IMR-90 (cell line): ENCODE measurements at places on chromosomes 13 and 19. TPM values are rescaled to one million over a fixed set of nuclear protein-coding genes. Genes with fewer than 3 reads are reported as not detected.
A peak's percentile ranks its signal among the peaks of the same experiment; 100 is the strongest.

- peak; percentile 30 for DNase-seq
Observed at GRCh38 chr19:18915639-18916038, 3.5 kb downstream of the COPE start.

- no peak for DNase-seq
Observed at GRCh38 chr13:43268632-43269031, 245.2 kb downstream of the DNAJC15 start.

The MUC16 gene
- not detected in 2 replicates for total RNA-seq

DNA sequence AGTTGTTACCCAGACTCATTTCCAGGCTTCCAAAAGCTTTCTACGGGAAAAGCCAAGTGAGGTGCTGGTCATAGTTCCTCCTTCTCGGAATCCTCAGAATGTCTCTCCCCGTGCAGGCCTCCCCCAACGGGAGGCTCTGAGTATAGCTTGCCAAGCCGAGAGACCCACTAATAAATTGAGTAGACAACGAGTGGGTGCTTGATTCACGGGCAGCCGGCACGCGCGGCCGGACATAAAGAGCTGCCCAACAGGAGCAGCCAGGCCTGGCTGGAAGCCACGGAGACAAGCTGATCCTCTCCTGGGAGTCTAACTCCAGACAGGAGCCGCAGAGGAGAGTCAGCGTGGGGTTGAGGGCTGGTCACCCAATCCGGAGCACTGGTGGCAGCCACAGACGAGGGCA lies 43.4 kb upstream of the MEDAG start:
- no peak for DNase-seq

GRCh38 chr13:51815848-51816247 lies 11.9 kb upstream of the DHRS12 start:
- no peak for DNase-seq

DNA sequence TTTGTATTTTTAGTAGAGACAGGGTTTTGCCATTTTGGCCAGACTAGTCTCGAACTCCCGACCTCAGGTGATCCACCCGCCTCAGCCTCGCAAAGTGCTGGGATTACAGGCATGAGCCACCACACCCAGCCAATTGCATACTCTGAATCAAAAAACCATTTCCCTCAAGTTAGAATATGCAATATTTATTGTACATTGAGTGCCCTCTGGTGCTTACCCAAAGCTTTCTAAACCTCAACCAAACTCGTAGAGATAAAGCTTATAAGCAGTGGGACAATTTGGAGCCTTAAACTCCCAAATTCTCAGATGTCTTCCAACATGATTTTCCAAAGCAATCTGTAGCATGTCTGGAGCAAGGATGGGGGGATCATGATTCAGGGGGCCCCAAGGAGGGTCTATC lies 22.4 kb downstream of the RFXAP start:
- DNase-seq = no peak

DNA sequence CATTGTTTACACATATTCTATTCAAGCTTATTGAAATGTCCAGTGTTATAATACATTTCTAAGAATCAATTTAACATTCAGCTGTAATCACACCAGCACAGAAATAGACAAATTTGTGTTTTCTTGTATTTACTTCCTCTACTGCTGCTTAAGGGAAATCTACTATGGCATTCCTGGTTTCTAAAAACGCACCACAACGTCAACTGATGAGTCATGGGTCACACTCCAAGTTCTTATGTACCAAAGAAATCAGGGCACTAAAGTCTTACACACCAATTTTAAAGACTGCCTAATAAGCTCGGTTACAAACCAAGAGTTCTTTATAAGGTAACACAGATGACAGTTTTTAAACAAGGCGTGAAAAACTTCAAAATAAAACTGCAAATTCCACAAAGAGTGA lies 13.2 kb downstream of the LNX2 start:
- DNase-seq = peak; percentile 90

The ZNF211 gene
- total RNA-seq = 9.2 and 13.1 TPM in 2 replicates

DNA sequence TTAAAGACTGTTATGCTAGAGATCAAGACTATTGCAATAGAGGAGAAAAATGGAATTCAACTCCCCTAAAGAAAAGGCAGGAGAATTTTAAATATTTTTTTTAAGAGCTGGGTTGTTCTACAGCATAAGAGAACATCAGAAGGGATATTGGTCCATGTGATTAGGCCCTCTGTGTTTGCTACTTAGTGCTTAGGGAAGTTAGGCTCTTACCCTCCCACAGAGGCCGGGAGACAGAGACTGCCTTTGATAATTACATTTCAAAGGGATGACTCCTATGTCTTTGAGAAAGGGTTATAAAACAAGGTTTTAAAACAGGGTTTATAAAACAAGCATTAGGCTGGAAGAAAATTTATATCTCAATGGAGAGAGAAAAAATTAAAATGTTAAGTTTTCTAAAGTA lies 1248.1 kb upstream of the PCDH20 start:
- DNase-seq = peak; percentile 13

The SIGLEC10 gene
- total RNA-seq = not detected in 2 replicates

The CYP2B6 gene
- total RNA-seq = not detected in 2 replicates

- no peak for DNase-seq
Observed at GRCh38 chr13:80010286-80010831, 330.6 kb downstream of the SPRY2 start.

DNA sequence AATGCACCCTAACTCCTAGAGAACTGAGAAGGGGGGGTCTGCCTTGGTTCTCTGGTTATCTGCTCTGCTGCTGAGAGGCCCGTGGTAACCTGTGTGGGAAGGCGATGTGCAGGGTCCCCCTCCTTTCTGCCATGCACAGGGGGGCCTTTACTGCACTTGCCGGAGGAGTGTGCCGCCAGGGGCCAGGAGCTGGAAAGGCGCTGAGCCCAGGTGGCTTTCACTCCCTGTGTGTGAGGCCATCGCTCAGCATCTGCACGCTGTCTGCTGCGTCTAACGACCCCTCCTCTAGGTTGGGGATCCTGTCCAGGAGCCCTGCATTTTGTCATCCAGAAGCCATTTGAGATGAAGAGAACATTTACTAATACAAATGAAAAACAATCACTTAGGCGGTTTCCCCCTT lies 37.0 kb upstream of the TEX29 start:
- DNase-seq = no peak

- DNase-seq = no peak
Observed at GRCh38 chr13:47129461-47129860, 232.6 kb upstream of the HTR2A start.

The CYP4F12 gene
- total RNA-seq = not detected in 2 replicates

The ZNF547 gene
- total RNA-seq = 4.4 and 5.6 TPM in 2 replicates
